ENCODE measurements at places on chromosomes 4 and X. TPM values are rescaled to one million over a fixed set of nuclear protein-coding genes. Genes with fewer than 3 reads are reported as not detected.

- no peak for DNase-seq
These were observed 66.7 kb upstream of the BOD1L1 start for GRCh38 chr4:13694256-13694655.

DNA sequence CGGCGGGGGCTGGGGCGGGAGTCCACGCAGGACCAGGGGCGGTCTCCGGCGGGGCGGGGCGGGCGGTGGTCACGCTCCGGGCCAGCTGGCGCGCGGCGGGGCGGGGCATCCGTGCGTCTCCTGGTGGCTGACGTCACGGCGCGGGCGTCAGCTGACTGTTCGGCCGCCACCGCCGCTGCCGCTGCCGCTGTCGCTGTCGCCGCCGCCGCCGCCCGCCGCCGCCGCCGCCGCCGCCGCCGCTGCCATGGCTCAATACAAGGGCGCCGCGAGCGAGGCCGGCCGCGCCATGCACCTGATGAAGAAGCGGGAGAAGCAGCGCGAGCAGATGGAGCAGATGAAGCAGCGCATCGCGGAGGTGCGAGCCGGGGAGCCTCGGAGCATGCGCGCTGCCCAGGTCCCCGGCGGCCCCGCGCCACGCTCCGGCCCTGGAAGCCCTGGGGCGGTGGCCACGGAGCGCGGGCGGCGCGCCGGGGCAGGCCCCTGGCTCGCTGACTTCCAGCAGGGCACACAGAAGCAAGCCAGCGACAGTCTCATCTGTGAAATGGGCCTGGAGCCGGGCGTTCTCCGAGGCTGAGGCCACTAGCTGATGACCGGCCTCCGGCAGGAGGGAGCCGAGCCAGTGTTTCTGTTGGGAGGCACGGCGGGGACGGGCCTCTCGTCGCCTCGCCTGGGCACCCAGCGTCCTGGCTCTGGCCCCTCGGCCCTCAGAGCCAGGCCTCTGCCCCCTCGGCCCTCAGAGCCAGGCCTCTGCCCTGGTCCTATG lies at the start of gene FAM50A:
Gene FAM50A, plus strand, starts transcription at position 150 of the 763 bp plus-strand sequence. Its CDS starts 95 bp downstream, at position 245.
- DNase-seq: peak; percentile 74

The PUDP gene
- 17.2 TPM for total RNA-seq

The THOC2 gene
- total RNA-seq: 74.5 TPM

The TRIML2 gene
- not detected for total RNA-seq
